Cerebellar nuclear complex (tissue), 1 donor: ENCODE measurements at places on chromosomes 13 and 19.

- no peak for DNase-seq
Measured at GRCh38 chr13:35984776-35985453, 146.3 kb downstream of the DCLK1 start.

DNA sequence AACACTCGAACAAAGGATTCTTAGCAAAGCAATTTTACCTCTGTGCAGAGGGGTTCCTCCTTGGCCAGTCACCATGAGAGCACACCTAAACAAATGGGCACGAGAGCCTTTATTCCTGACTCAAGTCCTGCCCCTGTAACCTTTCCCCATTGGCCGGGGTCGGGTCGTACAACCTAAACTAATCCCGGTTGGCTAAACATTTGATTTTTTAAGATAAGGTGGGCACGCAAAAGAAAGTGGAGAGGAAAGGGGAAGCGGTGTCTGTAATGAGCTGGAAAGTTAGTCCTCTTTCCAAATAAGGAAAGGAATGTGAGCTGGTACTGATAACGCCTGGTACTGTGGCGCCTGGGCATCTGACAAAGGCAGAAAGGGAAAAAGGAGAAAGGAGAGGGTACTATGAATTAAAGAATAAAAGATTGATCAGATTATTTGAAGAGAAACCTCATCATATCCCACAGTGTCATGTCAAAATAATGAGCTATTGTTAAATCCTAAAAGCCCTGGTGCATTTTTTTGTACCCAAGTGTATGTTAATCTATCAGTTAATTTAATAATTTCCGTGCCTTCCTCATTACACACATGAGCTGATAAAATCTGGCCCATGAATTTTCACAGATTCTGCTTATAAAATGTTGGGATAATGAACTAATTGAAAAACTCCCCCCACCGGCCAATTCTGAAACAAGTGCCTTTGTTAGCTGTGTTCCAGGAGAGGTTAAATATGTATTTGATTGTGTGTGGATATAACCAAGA lies 335.7 kb downstream of the RFC3 start:
- DNase-seq, result no peak

DNA sequence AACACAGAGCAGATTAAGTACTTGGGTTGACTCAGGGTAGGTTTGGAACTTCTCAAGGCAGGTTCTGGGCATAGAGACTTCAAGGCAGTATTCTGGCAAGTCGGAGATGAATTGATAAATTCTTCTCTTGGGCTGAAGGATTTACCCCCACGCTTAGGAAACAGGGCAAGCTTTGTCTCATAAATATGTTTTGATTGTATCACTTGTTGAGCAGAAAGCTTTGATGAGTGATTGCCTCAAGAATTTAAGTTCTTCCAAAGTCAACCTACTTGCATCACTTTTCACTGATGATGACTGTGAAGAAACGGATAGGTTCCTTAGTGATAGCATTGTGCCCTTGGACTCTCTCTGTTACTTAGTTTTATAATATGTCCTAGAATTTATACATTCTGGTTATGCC lies 258.6 kb upstream of the DACH1 start:
- no peak for DNase-seq

DNA sequence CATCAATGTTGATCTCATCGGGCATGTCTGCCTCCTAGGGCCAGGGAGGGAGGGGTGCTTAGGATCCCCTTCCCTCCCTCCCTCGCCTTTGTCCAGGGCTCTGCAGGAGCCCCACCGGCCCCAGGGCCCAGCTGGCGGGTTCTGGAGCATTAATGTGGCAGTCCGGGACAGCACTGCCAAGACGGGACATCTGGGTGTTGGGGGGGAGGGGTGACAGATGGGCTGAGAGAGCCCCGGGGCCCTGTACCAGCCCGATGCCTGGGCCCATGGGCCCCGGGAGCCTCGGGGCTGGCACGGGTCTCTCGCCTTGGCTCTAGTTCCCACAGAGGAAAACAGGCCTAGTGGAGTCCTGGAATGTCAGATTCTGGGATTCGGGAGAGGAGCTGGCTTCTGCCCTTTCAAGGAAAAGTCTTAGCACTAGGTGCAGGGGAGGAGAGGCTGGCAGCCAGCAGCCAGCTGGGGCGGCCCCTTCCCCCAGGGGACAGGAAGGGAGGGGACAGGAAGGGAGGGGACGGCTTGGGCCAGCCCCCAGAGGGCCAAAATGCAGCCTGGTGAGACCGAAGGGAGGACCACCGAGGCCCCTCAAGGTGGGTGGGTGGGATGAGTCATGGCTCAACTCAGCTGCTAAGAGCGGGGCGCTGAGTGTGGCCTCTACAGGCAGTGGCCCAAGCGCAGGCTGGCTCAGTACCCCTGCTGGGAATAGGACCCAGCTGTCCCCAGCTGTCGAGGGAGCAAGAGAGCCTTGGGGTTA lies 3.1 kb downstream of the PPP1R14A start:
- DNase-seq, result no peak

DNA sequence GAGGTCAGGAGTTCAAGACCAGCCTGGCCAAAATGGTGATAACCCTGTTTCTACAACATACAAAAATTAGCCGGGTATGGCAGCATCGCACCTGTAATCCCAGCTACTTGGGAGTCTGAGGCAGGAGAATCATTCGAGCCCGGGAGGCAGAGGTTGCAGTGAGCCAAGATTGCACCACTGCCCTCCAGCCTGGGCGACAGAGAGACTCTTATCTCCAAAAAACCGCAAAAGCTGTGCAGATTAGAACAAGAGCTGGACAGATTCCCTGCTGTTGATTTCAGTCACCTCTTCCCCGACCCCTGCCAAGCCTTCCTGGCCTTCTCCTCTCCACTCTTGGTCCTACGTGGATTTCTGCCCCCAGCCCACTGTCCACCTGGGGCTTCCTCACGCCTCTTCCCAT lies 8.3 kb downstream of the CAMSAP3 start:
- no peak for DNase-seq

DNA sequence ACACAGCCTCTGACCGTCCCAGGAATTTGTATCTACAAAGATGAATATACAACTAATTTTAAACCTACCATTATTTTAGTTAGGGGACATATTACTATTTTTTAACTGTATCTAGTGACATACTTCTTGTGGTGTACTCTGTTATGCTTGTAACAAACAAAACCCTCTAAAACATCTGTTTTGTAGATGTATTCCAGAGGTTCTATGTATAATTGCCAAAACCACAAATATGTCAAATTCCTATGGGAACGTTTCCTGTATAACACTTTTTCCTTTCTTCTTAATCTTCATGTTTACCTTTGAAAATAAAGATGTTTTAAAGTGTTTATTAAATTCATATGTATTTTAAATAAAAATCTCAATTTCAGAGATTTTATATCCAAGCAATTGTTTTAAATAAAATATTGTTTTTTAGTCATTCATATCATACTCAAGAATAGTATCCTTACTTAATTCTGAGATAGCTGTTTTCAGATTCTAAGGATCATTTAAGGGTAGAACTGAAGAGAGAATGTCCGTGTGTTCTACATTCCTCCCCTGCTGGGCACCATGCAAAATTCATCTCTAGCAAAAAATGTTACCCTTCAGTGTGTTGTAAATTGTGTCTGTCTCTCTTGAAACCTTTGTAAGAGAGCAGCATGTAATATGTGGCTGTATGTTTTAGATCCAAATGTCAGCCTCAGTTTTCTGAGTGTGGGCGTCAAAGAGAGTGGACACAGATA lies 1327.7 kb downstream of the EFNB2 start:
- DNase-seq, result no peak

DNA sequence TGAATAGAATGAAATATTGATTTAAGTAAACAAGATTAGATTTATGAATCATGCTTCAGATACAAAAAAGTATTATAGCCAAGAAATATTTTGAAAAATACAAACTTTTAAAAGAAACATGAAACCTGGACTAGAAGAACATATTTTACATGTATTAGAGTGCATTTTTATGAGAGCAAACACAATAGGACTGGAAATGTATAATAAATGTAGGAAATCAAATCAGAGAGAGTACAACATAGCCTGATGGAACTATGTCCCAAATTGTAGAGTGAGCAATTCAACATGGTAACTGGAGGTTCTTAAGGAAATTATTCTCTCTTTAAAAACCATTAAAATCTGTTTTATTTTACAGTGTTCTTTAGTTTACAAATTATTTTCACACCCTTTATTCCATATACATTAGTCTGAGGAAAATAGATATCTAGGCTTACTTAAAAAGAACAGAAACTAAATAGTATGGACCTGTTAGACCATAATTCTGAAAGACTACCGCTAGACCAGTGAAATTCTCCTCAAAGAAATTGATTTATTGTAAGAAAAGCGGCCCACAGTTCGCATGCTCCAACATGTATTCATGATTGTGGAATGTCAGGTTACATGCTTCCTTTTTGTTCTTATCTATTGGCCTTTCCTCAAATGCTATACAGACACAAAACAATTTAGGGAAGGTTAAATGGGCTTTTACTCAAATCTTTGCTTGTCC lies 1526.5 kb upstream of the SLC10A2 start:
- DNase-seq, result no peak

GRCh38 chr13:111262715-111263114 lies 57.7 kb upstream of the TEX29 start:
- DNase-seq, result no peak

DNA sequence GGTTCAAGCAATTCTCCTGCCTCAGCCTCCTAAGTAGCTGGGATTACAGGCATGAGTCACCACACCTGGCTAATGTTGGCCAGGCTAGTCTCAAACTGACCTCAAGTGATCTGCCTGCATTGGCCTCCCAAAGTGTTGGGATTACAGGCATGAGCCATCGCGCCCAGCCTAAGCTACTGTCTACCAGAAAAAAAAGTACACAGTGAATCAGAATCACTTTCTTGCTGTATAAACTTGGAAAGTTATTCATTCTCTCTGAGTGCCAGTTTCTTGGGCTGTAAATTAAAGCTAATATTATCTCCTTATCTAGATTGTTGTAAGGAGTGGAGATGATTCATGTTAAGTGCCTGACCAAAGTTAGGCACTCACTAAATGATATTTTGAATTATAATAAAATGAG lies 242.8 kb downstream of the ENOX1 start:
- DNase-seq, result no peak

DNA sequence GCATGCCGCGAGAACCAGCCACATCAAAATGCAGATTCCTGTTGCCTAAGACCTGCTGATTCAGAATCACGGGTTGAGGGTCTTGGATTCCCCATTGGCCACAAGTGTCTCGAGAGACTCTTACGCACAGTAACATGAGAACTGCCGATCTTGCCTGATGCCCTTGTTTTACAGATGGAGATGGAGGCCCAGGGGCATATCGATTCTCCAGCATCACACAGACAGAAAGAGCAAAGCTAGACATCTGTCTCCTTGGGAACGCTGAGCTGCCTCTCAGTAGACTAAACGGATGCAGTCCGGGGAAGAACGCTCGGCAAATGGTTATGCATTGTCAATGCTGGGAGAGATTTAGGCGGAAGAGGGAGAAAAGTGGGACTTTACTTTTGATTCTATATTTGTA lies 5.4 kb downstream of the NLRP12 start:
- no peak for DNase-seq

GRCh38 chr13:28819735-28820098 lies 422 bp upstream of the MTUS2 start:
- no peak for DNase-seq
